Neural progenitor cell (in vitro differentiated cells): ENCODE measurements at places on chromosomes 1 and 21. TPM values are rescaled to one million over a fixed set of nuclear protein-coding genes. Genes with fewer than 3 reads are reported as not detected.

- no peak for DNase-seq
These were observed 50.4 kb downstream of the KDM1A start for GRCh38 chr1:23069675-23070074.

TMCO2 gene
- total RNA-seq: not detected in 2 replicates

GRCh38 chr1:21188235-21188634 is 11.5 kb upstream of the EIF4G3 start:
- DNase-seq: no peak

GRCh38 chr1:79595931-79596330 is 589.4 kb upstream of the ADGRL4 start:
- DNase-seq: no peak
